ENCODE measurements at places on chromosomes 3 and 15. TPM values are rescaled to one million over a fixed set of nuclear protein-coding genes. Genes with fewer than 3 reads are reported as not detected.
A peak's percentile ranks its signal among the peaks of the same experiment; 100 is the strongest.

- no peak for DNase-seq
These were observed 103.8 kb downstream of the CHCHD6 start for GRCh38 chr3:126807795-126808194.

Gene DPH3
- 15.3 TPM for total RNA-seq

- DNase-seq = no peak
These were observed 103.9 kb upstream of the BCL6 start for GRCh38 chr3:187849016-187849654.

DNA sequence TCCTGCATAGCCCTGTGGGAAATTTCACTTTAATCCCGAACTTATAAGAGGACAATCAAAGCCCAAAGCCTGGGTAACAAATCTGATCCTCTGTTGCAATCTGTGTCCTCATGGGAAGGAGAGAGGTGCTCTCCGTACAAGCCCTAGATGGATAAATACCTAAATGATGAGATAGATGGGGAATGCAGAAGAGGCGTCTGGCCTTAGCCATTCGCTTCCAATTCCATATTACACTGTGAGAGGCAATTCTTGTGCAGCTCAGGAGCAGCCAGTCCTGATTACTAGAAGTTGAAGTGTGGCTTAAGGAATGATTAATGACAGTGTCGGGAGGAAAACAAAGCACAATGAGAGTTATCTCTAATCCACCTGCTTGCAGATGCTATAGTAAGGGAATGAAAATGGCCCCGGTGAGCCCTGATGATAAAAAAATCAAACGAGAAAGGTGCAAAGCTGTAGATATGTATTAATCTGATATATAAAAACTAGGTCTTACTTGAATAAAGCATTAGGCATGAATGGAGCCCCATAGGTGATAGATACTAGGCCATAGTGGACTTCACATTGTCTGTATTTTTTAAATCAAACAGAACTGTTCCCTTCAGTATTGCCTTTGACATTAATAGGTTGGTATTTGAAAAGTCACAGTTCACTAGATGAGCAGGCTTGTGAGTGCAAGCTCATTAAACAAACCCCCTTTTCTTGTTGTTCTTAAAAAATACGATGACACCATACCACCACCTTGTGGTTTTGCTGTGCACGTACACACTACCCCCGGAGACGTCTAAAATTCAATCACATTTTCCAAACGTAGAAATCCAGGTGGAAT lies 54.2 kb upstream of the TMCO5A start:
- peak; percentile 78 for DNase-seq

Gene CLDN1
- total RNA-seq = 4.2 TPM

Gene ARPP21
- total RNA-seq = not detected

- no peak for DNase-seq
These were observed 65.3 kb upstream of the SNRK start for GRCh38 chr3:43221076-43221475.

GRCh38 chr15:78063217-78063616 lies 14.3 kb downstream of the TBC1D2B start:
- no peak for DNase-seq

DNA sequence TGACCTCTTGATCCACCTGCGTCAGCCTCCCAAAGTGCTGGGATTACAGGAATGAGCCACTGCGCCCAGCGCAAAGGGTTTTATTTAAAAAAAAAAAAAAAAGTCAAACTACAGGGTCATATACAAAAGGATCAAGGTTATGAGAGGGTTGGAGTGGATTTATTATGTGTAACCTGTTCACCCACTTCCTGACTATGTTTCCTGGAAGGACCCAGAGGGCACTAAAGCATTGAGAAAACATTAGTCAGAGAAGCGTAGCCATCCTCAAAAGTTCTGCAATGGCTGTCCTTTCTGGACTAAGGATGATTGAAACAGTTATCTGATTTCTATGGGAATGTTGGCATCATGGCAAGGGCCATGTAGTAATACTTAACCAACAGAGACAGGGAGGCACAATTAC lies 7.3 kb upstream of the SCAPER start:
- DNase-seq = no peak

DNA sequence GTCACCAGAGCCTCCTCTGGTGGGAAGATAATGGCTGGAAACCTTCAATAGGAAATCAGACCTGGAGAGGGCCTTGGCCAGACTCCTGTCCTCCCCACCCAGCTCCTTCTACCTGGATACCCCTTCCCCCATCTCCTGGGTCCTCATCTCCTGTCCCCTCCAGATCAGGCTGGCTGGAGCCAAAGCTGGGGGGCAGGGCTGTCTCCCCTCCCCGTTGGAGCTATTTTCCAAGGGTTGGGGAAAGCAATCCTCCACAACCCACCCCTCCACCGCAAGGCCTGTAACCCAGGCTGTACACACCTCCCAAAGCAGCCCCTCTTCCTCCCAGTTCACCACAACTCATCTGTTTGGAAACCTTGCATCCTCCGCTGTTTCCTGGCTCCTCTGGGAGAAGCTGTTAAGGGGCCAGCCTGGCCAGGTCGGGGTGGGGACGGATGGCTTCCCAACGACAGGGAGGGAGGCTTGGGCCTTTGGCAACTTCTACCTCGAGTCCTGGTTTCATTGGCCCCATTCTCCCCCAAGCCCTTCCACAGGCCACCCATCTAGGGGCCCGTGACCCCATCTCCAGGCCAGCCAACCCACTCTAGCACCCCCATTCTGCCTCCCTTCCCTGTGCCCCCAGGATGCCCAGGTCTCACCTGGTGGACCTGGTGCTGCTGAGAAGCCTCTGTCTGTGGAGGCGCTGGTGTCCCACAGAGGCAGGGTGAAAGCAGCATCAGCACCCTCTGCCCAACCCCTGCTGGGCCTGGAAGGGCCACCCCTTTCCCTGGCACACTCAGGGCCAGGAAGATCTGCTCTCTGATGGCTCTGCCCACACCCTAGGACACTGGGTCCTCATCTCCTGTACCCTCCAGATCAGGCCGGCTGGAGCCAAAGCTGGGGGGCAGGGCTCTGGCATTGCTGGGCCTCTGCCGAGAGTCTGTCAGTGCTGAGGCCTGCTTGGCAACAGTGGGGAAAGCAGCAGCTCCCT lies 22.1 kb upstream of the GOLGA6C start:
- no peak for DNase-seq
